ENCODE measurements at places on chromosomes 1 and 21.

GRCh38 chr1:109909561-109909960, 1.1 kb upstream of the CSF1 start:
- DNase-seq = no peak

- no peak for DNase-seq
Measured at GRCh38 chr1:191388283-191388682, 770.0 kb upstream of the RGS18 start.

DNA sequence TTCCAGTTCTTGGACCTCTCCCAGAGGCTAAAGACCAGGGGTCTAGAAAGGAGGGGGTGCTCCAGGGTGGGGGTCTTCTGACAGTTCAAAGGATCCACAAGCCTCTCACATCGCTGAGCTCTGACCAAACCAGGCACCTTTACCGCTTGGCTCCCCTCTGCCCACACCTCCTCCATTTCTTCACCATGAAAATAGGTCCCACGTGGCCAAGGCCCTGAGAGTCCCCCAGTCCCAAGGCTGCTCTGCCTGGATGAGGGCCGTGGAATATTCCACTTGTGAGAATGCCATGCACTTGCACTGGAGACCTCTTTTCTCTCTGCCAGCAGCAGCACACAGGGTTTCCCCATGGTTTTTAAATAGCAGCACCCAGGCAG, 87.4 kb downstream of the ITPKB start:
- no peak for DNase-seq

DNA sequence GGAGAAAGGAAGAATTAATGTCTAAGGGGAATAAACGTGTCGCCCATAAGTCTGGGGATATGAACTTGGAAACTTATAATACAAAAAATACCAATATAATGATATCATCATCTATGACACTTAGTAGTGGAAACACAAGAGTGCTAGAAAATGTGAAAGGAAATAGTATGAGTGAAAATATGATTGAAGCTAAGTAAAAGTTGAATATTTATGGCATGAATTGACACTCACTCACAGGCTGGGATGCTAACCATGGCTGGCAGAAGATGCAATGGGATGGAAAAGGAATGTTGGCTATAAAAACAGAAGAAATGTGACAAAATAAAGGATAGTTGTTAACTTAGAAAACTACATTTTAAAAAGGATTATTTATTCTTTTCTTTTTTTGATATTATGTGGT, 120.1 kb downstream of the XPR1 start:
- no peak for DNase-seq

DNA sequence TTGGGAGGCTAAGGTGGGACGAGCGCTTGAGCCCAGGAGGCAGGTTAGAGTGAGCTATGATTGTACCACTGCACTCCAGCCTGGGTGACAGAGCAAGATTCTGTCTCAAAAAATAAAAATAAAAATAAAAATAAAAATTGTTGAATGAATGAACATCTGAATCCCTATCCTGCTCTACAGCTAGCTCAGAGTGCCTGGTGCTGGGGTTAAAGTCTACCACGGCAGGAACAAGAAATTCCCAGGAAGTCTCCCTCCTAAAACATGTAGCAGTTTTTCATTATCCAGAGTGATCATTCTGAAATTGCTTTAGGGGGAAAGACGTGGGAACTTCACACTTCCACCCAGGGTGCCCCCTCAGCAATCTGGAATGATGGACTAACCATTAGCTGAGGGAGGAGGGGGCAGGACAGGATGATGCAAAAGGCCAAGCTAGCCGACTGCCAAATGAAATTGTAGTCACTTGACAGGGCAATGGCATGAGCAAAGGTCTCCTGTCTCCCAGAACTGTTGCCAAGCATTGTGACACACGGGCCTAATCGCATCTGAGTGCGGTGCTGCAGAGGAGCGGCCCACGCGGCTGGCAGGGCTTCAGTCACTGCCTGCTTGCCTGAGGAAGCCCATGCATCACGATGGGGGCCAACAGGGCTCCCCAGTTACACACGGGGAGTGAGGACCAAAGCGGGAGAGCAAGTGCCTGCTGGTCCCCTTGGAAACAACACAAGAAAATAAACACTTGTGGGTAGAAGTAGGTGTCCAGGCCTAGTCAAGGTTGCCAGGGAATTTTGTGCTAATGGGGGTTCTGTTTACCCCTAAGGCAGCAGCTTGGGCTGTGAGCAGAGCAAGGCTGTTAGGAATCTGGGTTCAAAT, 85.7 kb downstream of the NENF start:
- no peak for DNase-seq

DNA sequence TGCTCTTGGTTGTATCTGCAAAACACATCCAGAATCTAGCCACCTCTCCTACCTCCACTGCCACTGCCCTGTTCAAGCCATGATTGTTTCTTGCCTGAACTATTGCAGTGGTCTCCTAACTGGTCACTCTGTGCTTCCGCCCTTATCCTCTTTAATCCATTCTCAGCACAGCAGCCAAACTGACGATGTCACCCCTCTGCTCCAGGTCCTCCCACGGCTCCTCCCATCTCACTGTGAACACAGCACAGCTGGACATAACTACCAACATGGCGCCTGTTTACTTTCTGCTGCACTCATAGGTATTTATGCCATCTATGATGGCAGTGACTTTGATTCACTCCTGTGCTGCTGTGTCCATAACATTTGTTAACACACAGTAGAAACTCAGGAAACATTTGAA, 406.7 kb downstream of the DISC1 start:
- no peak for DNase-seq

DNA sequence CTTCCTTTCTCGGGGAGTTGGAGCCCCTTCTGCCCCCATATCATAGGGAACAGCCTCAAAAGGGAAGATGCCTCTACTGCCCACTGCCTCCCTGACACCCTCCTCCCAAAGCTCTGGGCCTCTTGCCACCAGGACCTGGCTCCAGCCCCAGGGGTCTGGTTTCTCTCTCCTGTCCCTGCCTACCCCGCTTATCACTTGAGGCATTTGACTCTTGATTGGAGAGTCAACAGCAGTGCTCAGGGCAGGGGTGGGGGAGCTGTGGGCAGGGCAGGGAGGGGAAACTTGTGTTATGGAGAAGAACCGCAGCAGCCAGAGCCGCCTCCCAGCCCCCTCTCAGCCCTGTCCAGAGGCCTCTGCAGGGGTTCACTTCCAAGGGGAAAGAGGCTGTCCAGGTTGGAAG, 573 bp downstream of the TRIM63 start:
- DNase-seq = no peak

GRCh38 chr1:200857804-200858203, 15.0 kb upstream of the GPR25 start:
- no peak for DNase-seq

DNA sequence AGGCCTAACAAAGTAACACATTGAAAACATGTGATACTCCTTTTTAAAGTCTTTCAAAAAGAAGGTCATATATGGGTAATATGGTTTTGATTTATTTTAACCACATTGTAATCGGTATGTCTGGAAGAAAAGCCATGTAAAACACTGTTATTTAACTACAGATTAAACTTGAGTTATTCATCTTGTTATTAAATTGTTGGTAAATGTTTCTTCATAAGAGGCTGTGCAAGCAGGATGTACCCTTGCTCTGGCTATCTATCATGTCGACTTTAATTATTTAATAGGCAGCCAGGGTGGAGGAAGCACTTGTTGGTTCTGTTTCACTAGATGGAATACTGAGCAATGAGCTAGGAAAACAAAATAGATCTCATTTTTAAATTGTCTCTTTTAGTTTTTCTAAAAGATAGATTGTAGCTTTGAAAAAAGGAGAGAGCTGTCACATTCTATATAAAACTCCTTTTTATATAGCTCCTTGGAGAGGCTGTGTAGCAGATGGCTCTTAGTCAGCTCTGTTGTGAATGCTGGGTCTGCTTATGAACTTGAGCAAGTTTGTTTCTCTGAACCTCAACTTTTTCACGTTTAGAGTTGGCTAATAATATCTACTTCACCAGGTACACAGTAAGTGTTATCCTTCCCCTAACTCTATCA, 39.5 kb downstream of the LRRC8B start:
- no peak for DNase-seq

- no peak for DNase-seq
Measured at GRCh38 chr1:234398849-234399381, 25.7 kb downstream of the COA6 start.

DNA sequence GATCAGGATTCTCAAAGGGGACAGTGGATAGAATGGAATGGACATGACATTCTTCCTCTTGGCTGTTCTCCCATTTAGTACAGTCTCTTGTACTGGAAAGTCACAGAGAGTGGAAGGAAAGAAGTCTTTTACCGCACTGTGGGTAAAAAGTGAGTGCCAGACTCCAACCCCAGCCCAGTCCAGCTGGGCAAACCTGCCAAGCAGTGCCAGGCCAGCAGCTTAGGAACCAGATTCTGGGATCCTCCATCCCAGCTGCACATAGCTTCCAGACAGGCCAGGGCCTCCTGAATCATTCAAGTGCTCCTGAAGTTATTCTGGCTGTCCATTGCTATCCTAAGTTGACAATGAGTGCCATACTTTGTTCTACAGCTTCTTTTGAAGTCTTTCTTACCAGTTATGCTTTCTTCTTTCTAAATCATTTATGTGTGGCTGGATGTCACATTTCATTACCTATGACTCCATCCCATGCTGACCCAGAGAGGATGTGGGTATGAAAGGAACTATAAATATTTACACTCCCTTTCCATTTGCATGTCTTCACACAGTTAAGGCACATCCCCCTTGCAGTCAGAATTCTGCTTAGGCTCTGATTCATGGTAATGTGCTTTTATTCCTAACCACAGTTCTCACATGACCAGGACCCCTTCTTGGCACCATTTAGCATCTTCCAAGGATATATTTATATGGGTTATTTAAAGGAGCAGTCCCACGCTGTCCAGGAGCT, 88.9 kb downstream of the AK5 start:
- no peak for DNase-seq

- no peak for DNase-seq
Measured at GRCh38 chr1:47209725-47210325, 20.0 kb upstream of the PDZK1IP1 start.

GRCh38 chr1:27004471-27005165, 8.0 kb downstream of the TENT5B start:
- no peak for DNase-seq

- no peak for DNase-seq
Measured at GRCh38 chr1:110749960-110750359, 75.2 kb upstream of the KCNA3 start.

GRCh38 chr1:5119366-5120234, 465.2 kb downstream of the AJAP1 start:
- no peak for DNase-seq

GRCh38 chr1:31627930-31628559, 10.6 kb downstream of the HCRTR1 start:
- no peak for DNase-seq

DNA sequence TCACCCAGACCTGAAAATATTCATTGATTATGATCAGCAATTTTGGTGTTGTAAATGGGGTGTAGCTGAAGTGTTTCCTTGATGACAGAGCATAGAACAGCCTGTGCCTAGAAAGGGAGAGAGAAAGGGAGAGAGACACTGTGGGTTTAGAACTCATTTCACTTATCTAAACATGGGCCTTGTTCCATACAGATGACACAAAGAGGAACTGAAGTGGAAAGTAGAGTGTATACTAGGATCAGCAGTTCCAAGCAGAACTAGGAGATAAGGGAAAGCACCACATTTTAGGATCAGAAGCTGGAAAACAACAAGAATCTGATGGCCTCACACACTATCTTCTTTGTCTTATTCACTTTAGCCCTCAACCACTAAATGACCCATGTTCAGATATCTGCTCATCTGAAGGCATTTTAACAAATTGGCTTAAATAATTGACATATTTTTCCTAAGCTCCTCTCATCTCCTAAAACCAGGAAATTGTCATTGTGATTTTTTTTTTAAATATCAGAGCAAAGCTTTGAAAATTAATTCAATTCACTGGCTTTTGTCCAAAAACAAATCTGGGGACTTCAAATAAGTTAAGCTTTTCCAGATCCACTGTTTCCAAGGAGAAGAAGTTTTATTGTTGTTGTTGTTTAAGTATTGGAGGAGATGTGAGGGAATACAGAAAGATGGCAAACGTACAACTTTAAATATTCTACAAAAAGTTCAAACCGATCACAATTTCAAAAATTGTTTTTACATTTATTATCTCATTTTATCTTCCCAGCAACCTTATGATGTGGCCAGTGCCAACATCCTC, 103.8 kb downstream of the LYPLAL1 start:
- DNase-seq = no peak

Measured in cortex of kidney (tissue), 1 donor.